ENCODE measurements at places on chromosomes 6 and 20.

DNA sequence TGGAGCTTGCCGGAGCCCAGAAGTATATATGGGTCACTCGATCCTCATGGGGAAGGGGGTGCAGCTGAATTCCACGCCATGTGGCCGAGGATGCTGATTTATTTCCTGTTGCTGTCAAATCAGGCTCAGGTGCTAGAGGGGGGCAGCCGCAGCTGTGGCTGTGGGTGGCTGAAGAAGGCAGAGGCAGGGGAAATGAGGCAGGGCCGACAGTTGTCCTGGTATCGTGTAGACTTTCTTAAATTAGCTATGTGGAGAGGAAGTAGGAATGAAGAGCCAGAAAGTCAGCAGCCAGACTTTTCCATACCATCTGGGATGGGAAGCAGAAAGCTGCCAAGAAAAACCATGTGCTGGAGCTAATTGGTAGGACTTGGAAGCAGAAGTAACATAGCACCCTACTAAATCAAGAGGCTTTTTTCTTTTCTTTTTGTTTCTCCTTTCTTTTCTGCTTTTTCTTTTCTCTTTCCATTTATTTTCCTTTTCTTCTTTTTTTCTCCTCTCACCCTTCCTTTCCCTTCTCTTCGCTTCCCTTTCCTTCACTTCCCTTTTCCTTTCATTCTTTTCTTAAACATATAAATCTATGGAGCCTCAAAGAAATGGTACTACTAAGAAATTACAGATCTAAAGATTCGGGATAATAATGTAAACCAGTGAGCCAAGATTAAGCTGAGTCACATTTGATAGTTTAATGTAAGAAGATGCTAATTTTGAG lies 90.6 kb upstream of the CD83 start:
- no peak for DNase-seq

GRCh38 chr20:10965936-10966470 lies 292.2 kb upstream of the JAG1 start:
- DNase-seq: no peak

- DNase-seq: no peak
Observed at GRCh38 chr6:150176152-150176551, 33.3 kb downstream of the PPP1R14C start.

GRCh38 chr6:3381233-3381921 lies 75.5 kb downstream of the SLC22A23 start:
- no peak for DNase-seq

GRCh38 chr6:15026832-15027231 lies 219.0 kb upstream of the JARID2 start:
- DNase-seq: peak; percentile 84

- no peak for DNase-seq
Observed at GRCh38 chr6:33174784-33175183, 17.5 kb downstream of the COL11A2 start.

- DNase-seq: no peak
Observed at GRCh38 chr6:139539852-139540251, 165.4 kb upstream of the CITED2 start.

DNA sequence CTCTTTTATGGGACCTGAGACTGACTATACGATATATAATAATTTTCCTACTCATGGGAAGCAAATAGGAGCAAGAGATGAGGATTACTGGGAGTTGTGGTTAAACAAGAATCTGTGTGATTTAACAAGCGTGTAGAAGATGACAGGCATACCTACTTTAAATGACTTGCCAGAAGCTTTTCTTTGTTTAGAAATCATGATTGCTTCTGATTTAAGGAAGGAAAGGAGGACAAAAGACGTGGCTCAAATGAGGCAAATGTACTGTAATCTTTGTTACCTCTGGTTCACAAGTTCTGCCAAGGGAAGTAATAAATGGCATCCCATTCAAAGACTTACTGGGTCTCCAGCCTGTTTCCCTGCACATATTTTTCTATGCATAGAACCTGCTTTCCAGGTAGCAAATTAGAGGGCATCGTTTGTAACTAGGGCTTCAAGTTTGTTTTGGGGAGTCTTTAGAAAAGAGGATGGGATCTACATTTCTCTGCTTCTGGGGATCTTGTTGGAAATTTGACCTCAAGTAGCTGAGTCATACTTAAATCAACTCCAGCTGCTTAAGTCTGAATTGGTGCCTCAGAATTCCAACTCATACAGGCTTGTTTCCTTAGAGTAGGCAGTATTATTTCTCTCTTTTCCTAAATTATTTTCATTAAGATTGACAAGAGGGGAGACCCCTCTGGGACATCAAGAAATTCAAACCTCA lies 2.9 kb upstream of the TRMT11 start:
- no peak for DNase-seq

Measured in LNCaP clone FGC (cell line).